ENCODE measurements at places on chromosomes 12 and 14. TPM values are rescaled to one million over a fixed set of nuclear protein-coding genes. Genes with fewer than 3 reads are reported as not detected.

Gene OXA1L
- 60.4 TPM for total RNA-seq

Gene RERGL
- total RNA-seq: not detected

Gene TCL1A
- not detected for total RNA-seq

Gene ZNF605
- total RNA-seq: 22.5 TPM

Gene FAM181A
- not detected for total RNA-seq

Gene IL23A
- not detected for total RNA-seq

Gene SERPINA12
- total RNA-seq: not detected
